ENCODE measurements at places on chromosomes 12 and 14.

DNA sequence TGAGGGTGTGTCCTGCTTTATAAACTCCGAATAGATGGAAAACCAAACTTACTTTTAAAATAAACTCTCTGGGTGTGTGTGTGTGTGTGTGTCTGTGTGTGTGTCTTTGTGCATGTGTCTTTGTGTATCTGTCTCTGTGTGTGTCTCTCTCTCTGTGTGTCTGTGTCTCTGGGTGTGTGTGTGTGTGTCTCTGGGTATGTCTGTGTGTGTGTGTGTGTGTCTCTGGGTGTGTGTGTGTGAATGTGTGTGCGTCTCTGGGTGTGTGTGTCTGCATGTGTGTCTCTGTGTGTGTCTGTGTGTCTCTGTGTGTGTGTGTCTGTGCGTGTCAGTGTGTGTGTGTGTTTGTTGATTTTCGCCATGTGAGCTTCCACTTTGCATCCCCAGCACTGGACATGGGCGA lies 9.2 kb downstream of the RAN start:
- no peak for DNase-seq

GRCh38 chr12:92953747-92954146 lies 24.7 kb upstream of the EEA1 start:
- DNase-seq = no peak

DNA sequence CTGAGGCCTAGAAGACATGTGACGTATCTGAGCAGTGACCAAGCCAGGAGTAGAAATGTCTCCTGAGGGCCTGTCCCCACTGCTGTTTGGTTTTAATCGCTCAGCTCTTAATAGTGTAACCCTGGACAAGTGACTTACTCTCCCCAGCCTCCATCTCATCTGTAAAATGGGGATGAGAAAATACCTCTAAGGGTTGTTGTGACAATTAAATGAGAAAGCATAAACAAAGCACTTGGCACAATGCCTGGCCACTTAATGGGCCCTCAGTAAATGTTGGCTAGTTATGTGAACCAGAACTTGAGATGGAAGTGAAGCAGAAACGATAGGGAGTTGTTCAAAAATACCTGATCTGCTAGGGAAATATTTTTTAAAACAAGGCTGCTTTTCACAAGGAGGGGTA lies 58.2 kb downstream of the HMGA2 start:
- DNase-seq = no peak

- DNase-seq = peak; percentile 37
Observed at GRCh38 chr12:42143452-42144157, 1.1 kb downstream of the GXYLT1 start.

GRCh38 chr12:3257411-3257810 lies 180.2 kb downstream of the TSPAN9 start:
- no peak for DNase-seq

DNA sequence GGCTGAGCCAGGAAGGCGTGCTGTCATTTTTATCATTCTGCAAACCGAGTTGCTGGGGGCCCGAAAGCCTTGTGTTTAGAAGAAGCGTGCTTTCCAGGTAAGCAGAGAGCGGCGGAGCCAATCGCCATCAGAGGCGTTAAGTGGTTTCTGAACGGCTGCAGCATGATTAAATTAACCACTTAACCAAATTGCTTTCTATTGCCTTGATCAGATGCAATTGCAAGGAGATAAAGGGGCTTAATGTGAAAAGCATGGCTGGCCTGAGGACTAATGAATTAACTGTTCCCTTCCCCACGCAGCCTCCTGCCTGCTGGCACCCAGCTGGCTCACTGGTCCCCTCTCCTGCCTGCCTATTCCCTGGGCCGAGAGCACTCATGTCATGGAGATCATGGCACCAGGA lies 36.6 kb upstream of the CHGA start:
- no peak for DNase-seq

DNA sequence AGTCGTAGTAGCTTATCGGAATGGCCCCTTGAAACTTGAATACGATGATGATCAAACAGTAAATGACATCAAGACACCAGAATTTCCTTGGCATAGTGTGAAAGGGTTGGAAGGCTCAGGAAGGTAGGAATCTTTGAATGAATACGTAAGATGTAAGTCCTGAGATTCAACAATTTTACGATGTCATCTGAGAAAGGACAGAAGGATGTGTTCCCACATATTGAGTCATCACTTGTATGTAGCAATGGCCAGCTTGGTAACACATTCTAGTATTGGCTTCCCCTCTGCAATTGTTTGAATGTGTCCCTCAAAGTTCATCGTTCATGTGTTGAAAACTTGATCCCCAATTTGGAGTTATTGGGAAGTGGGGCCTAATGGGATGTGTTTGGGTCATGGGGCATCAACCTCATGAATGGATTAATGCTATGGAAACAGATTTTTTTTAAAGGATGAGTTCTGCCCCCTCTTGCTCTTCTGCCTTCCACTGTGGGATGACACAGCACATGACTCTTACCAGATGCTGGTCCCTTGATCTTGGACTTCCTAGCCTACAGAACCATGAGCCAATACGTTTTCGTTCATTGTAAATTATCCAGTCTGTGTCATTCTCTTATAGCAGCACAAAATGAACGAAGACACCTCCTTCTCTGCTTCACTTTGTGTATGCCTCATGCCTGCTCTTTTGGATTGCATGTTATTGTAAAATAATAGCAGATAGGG lies 284.6 kb downstream of the BCAT1 start:
- DNase-seq = no peak

GRCh38 chr12:49292729-49293055 lies 2.3 kb upstream of the PRPH start:
- no peak for DNase-seq

DNA sequence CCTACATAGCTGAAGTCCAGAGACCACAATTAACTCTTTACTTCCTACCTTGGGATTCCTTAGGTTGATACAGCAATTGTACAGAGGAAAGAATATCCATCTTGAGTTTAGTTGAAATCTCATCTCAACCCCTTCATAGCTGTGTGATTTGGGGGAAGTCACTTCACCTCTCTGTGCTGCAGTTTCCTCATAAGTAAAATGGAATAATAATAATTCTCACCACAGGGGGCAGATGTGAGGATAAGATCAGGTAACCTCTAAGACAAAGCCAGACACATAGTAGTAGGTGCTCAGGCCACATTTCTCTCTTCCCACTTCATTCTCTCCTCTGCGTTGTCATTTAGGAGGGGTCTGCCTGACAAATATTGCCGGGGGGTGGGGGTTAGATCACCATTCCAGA lies 6.7 kb downstream of the FOXN4 start:
- no peak for DNase-seq

- DNase-seq = no peak
Observed at GRCh38 chr12:1496162-1496900, 98.0 kb downstream of the FBXL14 start.

- DNase-seq = no peak
Observed at GRCh38 chr14:97993508-97994019, 1196.4 kb downstream of the VRK1 start.

GRCh38 chr14:56002876-56003625 lies 115.2 kb upstream of the PELI2 start:
- DNase-seq = peak; percentile 53

GRCh38 chr14:30521899-30522736 lies 36.8 kb upstream of the G2E3 start:
- DNase-seq = no peak

- DNase-seq = no peak
Observed at GRCh38 chr14:92666251-92666650, 82.2 kb downstream of the LGMN start.

GRCh38 chr12:15540469-15540872 lies 218.2 kb downstream of the PTPRO start:
- DNase-seq = no peak

DNA sequence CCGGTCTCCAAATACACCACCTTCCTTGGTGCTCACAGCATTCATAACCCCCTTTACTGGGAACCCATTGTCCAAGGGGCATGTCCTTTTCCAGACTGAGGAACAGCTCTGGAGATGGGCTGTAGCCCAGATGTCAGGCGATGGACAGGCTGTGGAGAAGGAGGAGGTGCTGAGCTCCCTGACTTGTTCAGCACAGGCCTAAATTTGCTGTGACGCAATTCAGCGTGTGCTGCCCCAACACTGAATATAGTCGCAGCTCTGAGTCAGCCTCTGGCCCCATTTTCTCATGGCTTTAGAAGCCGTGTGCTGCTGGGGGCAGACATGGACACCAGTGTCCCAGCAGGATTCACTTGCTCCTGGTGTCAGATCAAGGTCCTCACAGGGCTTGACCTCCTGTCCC lies 269.1 kb downstream of the EMP1 start:
- DNase-seq = no peak

DNA sequence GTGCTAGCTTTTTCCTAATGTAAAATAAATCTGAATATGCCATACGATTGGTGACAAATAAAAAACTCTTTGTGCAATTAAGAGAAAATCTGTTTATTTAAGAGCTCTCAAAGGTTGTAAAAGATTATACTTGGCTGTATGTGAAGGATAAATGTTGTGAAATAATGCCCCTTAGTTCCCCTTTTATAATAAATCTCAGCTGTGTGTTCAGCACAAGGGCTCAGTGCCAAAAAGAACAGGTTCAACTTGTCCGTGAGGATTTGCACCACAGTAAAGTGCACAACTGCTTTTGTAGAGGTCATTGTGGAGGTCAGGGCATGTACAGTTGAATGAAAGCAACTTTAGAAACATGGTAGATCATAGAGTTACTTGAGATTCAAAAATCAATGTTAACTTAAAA lies 118.6 kb downstream of the TRMT5 start:
- no peak for DNase-seq

- DNase-seq = no peak
Observed at GRCh38 chr12:34304546-34304945, 282.2 kb downstream of the ALG10 start.

DNA sequence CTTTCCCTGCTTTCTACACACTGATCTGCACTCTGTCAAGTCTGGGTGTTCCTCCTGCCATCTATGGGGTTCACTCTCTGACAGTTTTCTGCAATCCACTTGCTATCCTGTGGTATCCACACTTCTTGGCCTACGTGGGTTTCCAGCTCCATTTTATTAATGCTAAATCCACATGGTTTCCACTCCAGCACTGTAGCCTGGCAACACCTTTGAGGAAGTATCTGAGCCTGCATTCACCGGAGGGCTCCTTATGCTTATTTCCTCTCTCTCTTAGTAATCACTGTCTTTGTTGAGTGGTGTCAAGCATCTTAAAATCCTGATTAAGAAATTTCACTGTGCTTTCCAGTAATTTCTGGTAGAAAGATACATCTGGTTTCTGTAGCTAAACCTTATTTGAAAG lies 703.7 kb downstream of the TMEM121 start:
- DNase-seq = no peak

GRCh38 chr12:131869871-131870418 lies 24.5 kb upstream of the ULK1 start:
- no peak for DNase-seq

DNA sequence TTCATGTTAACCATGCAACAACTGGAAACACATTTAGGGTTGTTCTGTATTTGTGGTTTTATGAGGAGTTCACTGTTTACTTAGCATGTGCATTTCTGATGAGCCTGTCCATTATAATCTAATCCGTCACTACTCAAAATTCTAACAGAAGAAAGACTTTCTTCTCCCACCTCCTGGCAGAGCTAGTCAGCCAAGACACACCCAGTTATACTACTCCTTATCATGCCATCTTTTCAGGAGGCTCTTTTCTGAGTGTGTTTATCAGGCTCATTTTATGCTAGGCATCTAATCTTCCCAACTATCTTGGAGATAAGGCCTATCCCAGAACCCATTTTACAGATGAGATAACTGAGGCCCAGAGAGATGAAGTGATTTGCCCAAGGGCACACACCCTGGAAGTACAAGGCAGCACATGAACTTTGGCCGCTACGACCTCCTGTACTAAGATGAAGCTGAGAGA lies 10.4 kb upstream of the MED13L start:
- DNase-seq = no peak

- DNase-seq = no peak
Observed at GRCh38 chr12:51907856-51908425, 637 bp downstream of the ACVRL1 start.

- DNase-seq = no peak
Observed at GRCh38 chr14:74583689-74584434, 28.2 kb downstream of the LTBP2 start.

GRCh38 chr14:75282170-75282554 lies 3.5 kb downstream of the FOS start:
- DNase-seq = no peak

GRCh38 chr14:92450351-92451070 lies 63.1 kb upstream of the RIN3 start:
- DNase-seq = no peak

- DNase-seq = no peak
Observed at GRCh38 chr12:64706857-64707256, 52.3 kb downstream of the GNS start.

Data from T-helper 2 cell (primary cell).